ENCODE measurements at places on chromosomes 6 and 20. TPM values are rescaled to one million over a fixed set of nuclear protein-coding genes. Genes with fewer than 3 reads are reported as not detected.
A peak's percentile ranks its signal among the peaks of the same experiment; 100 is the strongest.

SLC2A10 gene
- 49.0 TPM for total RNA-seq

RSPO3 gene
- total RNA-seq: 1.1 TPM

ZSCAN9 gene
- 29.0 TPM for total RNA-seq

CCM2L gene
- 2.7 TPM for total RNA-seq

UNC5CL gene
- 7.9 TPM for total RNA-seq

BTNL2 gene
- total RNA-seq: not detected

TRIM15 gene
- not detected for total RNA-seq

DPPA5 gene
- not detected for total RNA-seq

BPIFB4 gene
- not detected for total RNA-seq

- no peak for DNase-seq
These were observed 31.0 kb downstream of the TRERF1 start for GRCh38 chr6:42420741-42421140.

DNA sequence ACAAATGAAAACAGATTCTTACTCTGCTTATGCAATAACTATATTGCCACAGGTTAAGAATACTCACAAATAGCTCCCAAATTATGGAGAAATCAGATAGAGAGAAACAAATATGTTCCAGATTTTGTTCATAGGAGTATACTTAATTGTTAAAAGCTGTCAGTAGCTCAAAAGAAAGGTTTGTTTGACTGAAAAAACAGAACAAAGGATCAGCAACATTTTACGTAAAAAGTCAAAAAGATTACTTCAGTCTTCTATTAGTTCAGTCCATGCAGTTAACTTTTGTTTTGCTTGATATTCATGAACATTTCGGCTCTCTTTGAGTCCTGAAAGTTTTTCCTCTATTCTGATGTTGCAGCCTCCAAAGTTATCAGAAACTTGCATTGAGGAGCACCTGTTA is 13.4 kb upstream of the NANP start:
- no peak for DNase-seq

DNA sequence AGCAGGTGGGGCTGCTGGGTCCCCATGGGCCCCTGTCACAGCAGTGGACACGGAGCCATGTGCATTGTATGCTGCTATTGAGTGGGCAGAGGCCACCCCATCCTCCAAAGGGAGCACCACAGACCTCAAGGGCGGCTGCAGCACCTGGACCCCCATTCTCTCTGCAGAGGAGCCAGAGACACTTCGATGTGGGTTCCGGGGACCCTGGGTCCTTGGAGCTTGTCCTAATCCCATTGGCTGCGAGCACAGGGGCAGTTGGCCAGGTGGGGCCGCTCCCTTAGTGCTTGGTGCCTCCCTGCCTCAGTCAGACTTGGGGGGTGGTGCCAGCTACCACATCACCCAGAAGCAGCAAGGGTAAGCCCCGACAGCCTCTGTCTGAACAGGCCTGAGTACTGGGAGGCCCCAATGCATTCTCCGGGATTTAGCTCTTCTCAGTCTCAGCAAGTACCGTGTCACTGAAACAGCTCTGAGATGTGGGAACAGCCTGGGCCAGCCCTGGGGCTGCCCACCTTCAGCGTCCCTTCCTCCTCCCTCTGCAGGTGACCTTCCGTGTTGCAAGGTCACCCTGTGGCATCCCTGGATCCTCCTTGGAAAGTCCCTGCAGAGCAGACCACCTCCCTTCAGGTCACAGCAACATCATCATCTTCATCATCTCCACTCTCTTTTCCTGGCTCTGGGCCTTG is 73.9 kb downstream of the GINS1 start:
- DNase-seq: no peak

DNA sequence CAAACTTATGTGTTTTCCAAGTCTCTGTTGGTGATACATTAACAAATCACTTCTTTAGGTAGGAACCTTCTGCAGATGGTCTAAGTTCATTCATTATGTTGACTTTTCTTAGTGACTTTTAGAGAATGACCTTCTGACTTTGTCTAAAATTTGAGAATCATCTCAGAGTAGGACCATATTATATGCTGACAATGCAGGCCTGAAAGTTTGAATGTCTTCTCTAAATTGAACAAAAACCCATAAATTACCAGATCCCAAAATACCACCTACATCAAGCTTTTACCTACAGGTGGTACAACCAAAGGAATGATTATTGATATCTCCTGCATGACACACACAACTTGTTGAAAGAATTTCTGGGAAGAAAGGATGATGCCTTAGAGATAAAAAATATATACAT is 191.5 kb downstream of the SOD2 start:
- no peak for DNase-seq

DNA sequence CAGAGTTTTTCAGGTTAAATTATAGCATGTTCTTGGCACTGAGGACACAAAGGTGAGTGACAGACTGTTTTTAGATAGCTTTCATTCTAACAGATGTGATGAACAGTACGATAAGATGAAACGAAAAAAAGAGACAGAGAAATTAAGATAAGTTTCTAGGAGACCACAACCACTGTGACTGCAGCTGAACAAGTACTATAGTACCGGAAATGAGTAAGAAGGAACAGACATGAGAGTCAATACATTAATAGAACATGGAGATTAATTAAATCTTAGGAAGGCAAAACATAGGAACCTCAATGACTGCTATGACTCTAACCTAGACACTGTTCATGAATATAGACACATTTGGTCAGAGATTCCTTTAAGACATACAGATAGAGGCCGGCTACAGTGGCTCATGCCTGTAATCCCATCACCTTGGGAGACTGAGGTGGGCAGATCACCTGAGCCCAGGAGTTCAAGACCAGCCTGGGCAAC is 40.2 kb downstream of the HBS1L start:
- no peak for DNase-seq

- no peak for DNase-seq
These were observed 4.0 kb downstream of the RBBP8NL start for GRCh38 chr20:62423326-62423706.

GRCh38 chr6:18076231-18076630 is 46.2 kb downstream of the NHLRC1 start:
- no peak for DNase-seq

DNA sequence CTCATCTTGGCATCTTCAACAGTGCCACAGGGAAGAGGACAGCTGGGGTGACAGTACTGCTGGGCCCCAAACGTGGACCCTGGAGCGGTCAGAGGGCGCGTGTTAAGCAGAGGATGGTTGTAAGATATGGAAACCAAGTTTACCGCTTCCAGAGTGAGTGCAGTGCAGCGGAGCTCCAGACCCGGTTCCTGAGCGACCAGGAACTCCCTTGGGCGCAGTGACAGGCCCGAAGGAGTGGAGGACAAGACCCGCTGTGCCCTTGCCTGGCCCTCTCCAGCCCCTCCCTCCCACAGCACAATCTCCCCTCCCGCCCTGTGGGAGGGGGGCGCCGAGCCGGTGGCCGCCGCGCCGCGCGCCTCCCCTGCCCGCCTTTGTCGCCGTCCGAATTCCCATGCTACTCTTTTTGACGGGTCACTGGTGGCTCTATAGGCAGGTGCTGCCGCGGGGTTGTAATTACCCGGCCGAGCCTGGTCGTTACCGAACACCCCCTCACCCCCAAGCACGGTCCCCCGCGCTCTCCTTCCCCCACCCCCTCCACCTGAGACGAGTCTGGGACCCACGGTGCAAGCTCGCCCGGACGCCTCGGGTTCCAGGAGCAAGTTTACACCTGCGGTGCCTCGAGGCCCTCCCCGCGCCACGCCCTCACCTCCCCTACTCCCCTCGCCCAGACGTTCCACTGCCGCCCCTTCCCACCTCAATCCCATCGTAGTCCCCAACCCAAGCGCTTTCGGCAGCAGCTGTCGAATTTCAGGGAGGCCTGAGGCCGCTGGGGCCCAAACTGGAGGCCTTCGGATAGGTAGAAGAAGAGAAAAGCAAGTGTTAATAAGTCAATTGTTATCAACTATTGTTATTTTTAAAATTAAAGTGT is 3.9 kb downstream of the NR2E1 start:
- DNase-seq: no peak

DNA sequence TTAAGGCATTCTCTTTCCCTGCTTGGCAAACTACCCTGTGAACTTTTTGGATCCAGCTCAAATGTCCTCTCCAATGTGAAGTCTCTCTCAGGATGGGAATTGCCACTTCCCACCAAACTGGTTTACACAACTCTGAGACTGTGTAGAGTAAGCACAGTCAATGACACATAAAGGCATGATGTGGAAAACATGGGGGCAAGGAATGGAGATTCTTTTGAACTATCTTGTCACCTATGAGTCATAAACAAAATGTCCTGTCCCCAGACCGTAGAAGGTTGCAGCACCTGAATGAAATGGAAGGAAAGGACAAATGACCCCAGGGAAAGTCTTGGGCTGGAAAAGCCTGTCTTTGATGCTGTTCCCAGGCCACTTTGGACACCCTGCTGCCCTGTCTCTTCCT is 11.0 kb upstream of the KIF13A start:
- no peak for DNase-seq

DNA sequence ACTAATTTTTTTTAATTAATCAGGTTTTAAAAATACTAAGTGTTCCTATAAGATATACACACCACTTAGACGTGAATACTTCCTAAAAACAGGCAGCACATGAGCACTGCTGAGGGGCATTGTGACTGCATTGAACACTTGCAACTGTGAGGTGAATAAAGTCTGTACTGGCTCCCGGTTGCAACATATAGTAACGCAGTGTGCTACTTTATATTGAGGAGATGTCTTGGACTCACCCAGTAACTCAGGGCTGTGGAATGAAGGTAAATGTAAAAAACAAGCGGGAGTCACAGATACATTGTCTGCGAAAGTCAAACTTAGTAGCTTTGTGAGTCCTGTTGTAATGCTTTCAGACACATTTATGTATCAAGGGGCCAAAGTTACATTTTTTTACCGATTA is 17.0 kb upstream of the HLA-A start:
- no peak for DNase-seq

DNA sequence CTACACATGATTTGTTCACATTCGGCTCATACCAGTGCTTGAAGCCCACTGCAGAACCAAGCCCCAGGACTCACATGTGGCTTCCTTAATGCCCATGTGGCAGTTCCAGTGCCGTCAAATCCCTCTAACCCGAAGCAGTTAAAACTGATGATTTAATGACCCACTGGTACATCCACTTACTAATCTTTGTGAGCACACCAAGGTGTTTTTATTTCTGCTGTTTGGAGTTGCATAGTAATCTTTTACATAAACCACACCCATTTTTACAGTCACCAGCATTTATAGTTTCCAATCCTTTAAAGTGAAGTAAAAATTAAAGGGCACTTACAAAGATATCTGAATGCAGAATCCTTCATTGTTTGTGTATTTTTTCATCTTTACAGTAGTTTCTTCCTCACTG is 232.0 kb downstream of the ANKRD60 start:
- no peak for DNase-seq

- no peak for DNase-seq
These were observed 78.0 kb downstream of the PPP1R14C start for GRCh38 chr6:150220634-150221551.

- DNase-seq: no peak
These were observed 9.2 kb upstream of the ZNF318 start for GRCh38 chr6:43378631-43379030.

GRCh38 chr20:7136886-7137285 is 369.4 kb downstream of the BMP2 start:
- DNase-seq: no peak

DNA sequence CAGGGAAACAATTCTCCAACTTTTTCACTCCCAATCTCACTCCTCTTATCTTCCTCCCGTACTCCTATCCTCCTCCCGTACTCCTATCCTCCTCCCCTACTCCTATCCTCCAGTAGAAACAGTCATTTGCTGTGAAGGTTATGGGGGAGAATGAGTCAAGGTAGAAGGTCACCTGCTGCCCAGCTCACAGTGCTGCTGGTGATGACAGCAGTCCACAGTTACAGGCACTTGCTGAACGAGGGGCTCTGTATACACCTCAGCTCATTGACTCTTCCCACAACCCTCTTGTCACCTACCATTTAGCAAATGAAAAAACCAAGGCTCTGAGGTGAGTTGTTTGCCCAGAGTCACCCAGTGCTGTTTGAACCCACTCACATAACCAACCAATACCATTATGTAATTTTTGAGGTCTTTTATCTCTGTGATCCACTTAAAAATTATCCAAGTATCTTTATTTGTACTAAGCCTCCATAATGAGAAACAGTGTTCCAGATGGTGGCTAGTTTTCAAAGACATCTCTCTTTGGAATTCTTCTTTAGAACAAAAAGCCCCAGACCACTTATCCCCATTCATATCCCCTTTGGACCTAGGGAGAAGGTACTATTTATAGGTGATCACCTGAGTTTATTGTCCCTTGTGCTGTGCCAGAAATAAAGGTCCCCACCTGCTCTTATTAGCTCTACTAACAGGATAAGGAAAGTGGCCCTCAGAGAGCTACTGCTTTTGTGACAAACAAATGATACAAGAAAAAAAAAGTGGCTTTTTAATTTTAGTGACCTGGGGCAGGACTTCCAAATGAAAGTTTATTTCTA is 53.2 kb downstream of the PTPN1 start:
- DNase-seq: no peak

- no peak for DNase-seq
These were observed 127.0 kb downstream of the MCHR2 start for GRCh38 chr6:99867026-99867425.

DNA sequence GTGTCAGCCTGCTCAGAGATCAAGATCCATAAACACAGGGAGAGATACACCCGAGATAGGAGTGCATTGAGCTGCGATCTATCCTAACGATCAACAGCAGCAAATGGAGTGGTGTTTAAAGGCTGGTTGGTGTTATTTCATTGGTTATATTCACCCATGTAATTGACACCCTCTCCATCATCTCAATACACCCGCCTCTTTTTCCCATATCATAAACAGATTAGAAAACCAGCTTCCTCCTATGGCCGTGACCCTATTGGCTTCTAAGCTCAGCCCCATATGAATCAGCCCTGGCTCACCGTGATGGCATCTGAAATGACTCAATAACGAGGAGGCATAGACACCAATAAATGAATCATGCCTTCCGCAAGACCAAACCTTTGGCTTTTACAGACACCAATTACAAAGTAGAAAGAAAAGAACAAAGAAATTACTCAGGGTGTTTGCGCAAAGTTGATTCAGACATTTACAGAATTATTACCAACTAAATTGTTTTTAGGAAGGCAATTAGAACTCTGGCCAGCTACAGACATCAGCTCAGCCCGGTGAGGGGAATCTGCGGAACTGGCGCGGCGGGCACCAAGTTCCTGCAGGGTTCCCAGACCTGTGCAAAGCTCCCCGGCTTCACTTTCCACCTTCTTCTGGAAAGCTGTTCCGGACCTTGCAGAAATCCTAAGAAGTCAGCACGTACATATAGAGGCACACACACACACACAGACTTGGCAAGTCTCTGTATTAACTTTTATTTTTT is 11.5 kb downstream of the PMEPA1 start:
- DNase-seq: peak; percentile 59

DNA sequence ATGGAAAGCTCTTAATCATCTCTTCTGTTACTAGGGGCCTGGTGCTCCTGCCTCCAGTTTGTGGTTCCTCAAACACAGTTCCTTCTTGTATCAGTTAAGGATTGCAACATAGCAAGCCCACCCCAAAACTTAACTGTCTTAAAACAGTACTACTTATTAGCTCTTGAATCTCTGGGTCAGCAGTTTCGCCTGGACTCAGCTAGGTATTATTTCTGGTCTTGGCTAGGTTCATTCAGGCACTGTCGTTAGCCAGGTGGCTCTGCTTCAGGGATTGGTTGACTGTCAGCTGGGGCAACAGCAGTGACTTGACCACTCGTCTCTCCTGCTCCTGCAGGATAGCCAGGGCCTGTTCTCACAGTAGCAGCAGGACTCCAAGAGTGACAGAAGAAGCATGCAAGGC is 30.0 kb upstream of the RALY start:
- no peak for DNase-seq

GRCh38 chr6:46329568-46329967 is 158.8 kb upstream of the ENPP5 start:
- no peak for DNase-seq

All from thoracic aorta (tissue), 2 donors.